Activated T-cell treated with anti-CD3 and anti-CD28 coated beads for 24 hours (primary cell): ENCODE measurements at places on chromosomes 4 and X.

DNA sequence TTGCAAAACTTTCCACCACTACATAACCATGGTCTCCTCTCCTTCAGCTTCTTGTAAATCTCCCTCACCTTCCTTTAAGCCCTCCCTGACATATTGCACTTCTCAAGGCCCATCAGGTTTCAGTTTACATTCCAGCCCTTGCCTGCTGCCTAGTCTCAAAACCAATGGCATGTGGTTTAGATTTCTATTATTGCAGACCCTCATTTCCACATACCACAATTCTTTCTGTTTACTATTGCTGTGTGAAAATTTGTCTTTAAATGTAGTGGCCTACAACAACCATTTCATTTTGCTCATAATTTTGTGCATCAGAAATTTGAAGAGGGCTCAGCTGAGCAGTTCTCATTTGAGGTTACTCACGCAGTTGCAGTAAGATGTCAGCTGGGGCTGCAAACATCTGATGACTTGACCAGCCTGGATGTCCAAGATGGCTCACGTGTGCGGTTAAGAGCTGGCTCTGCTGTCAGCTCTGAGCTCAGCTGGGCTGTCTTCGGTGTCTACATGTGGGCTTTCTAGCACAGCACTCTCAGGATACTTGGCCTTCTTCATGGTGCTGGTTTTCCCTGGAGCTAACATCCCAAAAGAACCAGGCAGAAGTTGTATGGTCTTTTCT, 29.9 kb upstream of the SOD3 start:
- no peak for DNase-seq

- no peak for DNase-seq
Measured at GRCh38 chrX:97539970-97540519, 656.3 kb downstream of the RPA4 start.

DNA sequence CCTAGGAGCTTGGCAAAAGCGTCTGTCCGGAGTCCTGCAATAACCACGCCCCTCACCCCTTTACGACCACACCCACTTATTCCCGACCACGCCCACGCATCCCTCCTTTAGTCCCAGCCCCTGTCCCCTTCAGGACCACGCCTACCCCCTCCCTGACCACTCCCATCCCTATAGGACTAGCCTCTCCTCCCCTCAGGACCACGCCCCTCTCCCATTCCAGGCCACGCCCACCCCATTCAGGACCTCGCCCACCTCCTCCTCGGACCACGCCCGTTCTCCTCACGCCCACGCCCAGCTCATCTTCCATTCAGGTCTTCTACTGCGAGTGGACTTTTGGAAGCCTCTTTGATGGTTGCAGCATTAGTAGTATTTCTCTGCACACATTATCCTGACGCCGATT, 131.2 kb upstream of the STX18 start:
- DNase-seq: no peak

GRCh38 chr4:77015390-77015789, 60.4 kb downstream of the CCNI start:
- no peak for DNase-seq

- DNase-seq: no peak
Measured at GRCh38 chrX:152847281-152847680, 16.4 kb downstream of the NSDHL start.

DNA sequence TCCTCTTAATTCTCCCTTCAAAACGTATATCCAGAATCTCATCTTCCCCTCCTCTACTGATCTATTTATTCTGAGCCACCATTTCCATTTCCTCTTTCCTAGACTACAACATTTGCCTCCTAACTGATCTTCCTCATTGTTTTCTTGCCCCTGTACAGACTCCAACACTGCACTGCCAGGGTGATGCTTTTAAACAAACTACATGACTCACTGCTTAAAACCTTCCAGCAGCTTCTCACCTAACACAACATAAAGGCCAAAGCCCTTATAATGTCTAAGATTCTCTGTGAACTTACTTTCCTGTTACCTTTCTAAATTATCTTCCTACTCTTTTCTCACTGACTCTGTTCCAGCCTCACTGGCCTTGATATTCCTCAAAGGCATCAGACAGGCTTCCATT, 161.0 kb upstream of the HS3ST1 start:
- DNase-seq: no peak

GRCh38 chr4:16261313-16261878, 35.1 kb upstream of the TAPT1 start:
- DNase-seq: no peak

- no peak for DNase-seq
Measured at GRCh38 chrX:148984238-148984637, 483.8 kb downstream of the AFF2 start.

DNA sequence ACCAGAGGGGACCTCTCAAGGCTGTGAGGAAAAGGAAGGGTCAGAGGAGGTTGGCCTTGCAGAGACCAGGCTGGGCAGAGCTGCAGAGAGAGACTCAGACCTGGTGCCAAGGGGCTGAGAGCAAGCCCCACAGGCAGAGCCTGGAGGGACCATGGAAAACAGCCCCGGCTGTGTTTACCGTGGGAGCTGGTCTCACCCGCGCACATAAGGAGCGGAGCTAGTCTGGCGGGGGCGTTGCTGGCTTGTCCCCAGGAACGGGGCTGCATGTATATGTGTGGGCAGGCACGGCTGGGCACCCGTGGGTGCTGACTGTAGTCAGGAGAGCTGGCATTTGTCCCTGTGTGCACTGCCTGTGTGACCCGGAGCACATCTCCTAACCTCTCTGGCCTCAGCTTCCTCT, 45.7 kb downstream of the C4orf50 start:
- no peak for DNase-seq

DNA sequence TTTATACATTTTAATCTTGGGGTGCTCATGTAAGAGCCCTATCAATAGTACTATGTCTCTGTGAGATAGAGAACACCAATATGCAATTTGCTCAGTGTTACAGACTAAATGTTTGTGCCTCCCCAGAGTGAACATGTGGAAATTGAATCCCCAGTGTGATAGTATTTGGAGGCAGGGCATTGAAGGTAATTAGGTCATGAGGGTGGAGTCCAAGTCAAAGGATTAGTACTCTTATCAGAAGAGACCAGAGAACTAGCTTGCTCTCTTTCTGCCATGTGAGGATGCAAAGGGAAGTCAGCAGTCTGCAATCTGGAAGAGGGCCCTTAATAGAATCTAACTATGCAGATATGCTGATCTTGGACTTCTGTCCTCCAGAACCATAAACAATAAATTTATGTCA, 1317.0 kb downstream of the STIM2 start:
- no peak for DNase-seq

- DNase-seq: no peak
Measured at GRCh38 chr4:141389649-141390048, 169.0 kb downstream of the ZNF330 start.

- no peak for DNase-seq
Measured at GRCh38 chr4:79723507-79723906, 315.5 kb upstream of the GK2 start.

GRCh38 chr4:142274137-142274536, 572.0 kb downstream of the INPP4B start:
- DNase-seq: no peak

GRCh38 chr4:39085891-39086290, 23.9 kb downstream of the KLHL5 start:
- DNase-seq: no peak

GRCh38 chrX:31215277-31215815, 143.5 kb upstream of the FTHL17 start:
- DNase-seq: no peak

DNA sequence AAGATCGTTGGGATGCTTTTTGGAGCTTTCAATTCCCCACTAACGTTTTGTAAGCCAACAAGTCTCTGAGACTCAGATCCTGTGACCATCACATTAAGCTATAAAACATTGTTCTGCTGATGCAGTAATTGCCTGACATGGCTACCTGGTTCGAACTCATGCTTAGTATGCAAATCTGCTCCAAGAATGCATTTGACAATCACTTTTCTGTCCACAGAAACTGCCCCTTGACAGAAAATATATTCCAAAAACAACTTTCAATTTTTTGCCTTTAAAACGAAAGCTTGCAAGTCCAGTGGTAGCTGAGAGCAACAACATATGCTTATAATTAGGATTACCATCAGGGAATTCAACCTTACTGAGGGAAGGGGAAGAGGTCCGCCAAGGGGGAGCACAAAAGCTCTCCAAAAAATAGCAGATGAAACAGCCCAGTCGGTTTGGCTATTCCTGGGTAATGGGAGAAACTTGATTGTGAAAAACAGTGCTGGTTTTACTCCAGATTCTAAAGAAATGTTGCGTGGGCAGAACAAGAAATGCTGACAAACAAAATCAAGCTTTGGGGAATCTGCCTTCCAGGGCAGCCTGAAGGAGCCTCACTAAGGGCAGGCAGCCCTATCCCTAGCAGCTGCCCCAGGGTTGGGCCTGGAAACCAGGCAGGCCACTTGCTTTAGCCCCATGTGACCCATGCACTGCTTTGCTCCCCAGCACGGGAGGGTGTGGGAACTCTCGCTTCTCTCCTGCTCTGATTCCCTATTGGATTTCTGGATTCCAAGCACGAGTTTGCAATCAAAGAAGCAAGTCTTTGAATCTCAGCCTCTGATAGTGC, 160.7 kb upstream of the LDB2 start:
- DNase-seq: no peak
